NCI-H510A treated with DMSO at 0.1 percent for 48 hours (cell line): ENCODE measurements at places on chromosomes 12 and 14.

DNA sequence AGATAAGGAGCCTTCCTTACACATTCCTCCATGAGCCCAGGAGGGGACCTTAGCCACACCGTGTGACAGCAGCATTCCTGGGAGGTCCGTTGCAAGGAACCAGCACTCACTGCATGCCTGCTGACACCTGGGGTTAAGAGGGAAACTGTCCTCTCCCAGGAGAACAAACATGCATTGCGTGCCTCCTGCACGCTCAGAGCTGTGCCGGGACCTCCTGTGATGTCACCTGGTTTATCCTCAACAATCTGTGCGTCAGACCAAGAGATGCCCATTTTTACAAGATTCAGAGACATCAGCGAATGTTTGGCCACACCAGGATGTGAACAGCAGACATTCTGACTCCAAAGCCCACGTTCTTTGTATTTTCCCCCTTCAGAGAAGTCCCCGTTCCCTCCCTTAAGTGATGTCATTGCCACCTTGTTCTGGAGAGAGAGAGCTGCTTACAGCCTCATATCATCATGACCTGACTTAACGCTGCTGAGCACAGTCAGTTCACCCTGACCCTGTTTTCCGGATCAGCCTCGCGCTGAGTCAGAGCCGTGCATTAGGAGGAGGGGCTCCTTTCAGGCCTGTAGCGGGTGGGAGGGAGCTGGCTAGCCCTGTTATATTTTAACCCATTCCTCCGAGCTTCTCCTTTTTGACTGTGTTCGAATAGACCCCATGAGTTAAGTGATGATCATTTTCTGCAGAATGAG, 36.2 kb downstream of the TMEM120B start:
- DNase-seq: no peak

DNA sequence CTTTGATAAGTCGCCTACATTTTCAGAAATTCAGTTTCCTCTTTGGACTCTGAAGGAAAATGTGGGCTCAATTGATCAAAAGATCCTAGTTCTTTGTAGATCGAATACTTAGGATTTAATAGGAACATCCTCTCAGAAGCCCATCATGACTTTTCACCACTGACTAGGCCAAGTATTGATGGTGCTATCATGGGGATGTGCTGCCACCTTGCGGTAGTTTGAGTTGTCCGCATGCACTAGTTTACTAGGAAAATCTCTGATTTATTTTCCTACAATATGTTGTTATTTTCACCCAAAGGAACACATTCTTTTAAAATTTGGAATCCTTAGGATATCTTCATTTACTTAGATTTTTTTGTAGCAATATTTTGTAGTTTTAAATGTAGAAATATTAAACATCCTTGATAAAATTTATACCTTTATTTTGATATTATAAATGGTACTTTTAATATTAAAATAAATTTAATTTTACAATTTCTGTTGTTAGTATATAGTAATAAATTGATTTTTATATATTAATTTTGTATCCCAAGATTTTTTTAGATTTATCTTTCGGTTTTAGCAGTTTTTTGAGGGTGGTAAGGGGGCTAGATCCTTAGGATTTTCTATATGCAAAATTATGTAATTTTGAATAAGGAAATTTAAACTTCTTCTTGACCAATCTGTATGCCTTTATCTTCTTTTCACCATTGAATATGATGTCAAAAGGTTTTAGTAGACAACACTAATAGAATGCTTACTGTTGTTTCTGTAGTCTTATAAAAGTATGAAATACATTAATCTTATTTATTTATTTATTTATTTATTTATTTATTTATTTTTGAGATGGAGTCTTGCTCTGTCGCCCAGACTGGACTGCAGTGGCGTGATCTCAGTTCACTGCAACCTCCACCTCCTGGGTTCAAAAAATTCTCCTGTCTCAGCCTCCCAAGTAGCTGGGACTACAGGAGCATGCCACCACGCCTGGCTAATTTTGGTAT, 52.9 kb upstream of the OR9K2 start:
- DNase-seq: peak; percentile 79

GRCh38 chr12:105106621-105107020, 910 bp upstream of the WASHC4 start:
- peak; percentile 26 for DNase-seq

DNA sequence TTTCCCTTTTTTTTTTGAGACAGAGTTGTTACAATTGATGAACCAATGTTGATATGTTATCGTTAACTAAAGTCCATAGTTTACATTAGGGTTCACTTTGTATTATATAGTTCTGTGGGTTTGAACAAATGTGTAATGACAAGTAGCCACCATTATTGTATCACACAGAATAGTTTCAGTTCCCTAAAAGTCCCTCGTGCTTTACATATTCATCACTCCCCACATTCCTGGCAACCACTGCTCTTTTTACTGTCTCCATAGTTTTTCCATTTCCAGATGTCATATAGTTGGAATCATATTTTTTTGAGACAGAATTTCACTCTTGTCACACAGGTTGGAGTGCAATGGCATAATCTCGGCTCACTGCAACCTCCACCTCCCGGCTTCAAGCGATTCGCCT, 12.5 kb downstream of the HSD17B6 start:
- no peak for DNase-seq
